Coronary artery (tissue), 2 donors: ENCODE measurements at places on chromosomes 3 and 15.

DNA sequence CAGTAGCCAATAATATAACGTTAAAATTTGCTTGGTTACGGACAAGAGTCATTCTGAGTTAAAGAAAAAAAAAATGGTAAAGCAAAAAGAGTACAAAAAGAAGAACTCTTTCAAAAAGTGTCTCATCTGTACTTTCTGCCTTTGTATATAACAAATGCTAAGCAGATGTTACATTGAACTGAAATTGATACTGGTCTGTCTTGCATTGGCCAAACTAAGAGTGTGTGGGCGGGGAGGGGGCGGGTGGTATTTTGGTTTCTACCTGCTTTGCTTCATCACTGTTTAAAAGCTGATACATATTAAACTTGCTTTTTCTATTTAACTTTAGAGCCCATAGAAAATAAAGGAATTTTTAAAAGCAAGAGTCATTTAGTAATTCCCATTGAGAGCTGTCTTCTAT lies 215.0 kb upstream of the THBS1 start:
- DNase-seq: no peak

- no peak for DNase-seq
Measured at GRCh38 chr15:89349206-89349558, 14.6 kb upstream of the POLG start.

DNA sequence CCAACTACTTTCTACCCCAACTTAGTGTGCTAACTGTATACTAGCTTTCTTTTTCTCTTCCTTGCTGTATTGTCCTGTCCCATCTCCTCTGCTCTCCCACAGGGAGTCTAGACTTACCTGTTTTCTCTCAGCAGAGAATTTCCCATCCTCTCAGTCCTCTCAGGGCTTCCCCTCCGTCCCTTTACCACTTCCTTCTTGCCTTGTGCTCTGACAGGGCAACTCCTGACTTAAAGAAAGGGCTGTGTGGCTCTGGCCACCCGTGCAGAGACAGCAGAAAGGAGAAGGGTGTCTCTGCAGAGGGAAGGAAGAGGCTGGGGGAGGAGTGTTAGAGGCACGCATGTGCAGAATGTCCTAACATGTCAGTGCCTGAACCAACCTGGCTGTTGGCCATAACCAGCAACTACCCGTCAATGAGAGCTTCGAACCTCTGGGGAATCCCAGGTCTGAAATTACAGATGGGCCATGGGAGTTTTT lies at the start of gene GCSAM:
Gene GCSAM (minus strand): TSS at position 274 of the 474 bp plus-strand sequence. CDS start 128 bp downstream, at position 146.
- DNase-seq: no peak

DNA sequence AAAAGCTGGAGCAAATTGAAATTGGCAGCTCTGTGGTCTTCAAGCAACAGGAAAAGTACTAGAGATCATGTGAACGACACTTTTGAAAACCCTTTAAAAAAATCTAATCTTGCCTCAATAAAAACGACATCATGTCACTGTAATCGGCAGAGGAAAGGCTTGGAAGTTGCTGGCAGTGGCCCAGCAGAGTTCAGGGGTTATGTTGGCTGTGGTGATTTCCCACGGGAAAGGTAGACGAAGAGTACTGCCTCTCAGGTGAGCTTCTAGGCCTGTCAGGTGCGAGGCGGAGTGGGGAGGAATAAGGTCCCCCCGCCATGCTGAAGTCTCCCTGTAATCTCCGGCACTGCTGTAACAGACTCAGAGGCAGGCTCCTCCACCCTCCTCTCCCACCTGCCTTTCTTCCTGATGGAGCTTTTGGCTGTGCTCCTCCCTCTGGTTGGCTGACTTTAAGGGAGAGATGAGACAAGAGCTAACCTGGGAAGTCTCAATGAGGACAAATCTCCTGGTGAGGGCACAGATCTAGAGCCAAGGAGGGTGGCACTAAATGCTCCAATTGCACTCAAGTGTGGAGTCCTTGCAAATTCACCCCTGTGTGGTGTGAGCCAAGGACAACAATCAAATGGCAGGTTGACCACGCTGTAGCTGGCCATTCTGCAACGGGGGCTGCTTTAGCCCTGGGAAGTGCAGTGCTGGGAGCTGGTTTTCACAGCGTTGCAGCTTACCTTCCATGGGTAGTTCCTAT lies 18.7 kb upstream of the HES1 start:
- DNase-seq: no peak

DNA sequence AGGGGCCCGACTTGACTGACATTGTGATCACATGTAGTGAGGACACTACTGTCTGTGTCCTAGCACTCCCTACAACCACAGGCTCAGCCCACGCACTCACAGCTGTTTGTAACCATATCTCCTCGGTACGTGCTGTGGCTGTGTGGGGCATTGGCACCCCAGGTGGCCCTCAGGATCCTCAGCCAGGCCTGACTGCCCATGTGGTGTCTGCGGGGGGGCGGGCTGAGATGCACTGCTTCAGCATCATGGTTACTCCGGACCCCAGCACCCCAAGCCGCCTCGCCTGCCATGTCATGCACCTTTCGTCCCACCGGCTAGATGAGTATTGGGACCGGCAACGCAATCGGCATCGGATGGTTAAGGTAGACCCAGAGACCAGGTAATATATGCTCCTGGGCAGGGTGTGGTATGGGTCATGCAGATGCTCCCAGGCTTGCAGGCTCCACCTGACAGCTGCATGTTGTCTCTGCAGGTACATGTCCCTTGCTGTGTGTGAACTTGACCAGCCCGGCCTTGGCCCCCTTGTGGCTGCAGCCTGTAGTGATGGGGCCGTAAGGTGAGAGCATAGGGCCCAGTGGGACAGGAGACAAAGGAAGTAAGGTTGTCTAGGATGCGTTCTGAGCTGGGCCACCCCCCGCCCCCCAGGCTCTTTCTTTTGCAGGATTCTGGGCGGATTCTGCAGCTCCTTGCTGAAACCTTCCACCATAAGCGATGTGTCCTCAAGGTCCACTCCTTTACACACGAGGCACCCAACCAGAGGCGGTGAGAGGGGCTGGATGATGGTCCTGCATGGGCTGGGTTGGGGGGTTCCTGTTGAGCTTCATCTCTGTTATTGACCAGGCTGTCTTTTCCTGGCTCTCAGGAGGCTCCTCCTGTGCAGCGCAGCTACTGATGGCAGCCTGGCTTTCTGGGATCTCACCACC lies 4.4 kb downstream of the DALRD3 start:
- no peak for DNase-seq

DNA sequence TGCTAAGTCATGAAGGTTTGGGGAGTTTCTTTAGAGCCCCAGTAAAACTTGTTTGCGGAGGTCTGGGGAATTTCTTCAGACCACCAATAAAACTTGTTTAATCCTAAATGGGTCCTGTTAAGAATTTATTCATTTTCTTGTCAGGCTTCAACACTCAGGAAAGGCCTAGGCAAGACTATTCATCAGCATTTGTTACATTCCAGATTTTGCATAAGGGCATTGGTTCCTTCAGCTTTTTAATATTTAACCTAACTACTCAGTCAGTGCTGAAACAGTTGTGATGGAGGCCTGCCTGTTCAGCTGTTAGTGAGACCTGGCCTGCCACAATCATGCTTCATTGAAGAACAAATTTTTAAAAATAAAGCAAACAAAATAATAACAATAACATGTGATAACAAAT lies 954.2 kb upstream of the SEMA6D start:
- DNase-seq: no peak

- DNase-seq: no peak
Measured at GRCh38 chr3:106943071-106943470, 434.2 kb upstream of the CCDC54 start.

DNA sequence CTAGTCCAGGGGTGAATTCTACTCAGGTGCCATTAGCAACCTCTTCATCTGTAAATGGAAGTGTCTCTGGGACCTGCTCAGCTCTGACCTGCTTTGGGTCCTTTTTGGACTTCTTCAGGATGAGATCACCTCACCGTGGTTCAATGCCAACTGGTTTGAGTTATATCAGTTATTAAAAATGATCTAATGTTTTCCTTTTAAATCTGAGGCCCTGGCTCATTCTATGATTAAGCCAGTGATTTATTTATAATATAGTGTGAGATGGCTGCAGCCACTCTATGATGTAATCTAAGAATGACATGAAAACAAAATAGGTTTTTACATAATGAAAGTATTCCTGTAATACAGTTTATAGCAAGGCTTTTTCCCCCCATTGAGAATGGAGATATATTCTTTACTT lies 79.4 kb downstream of the LPP start:
- no peak for DNase-seq

GRCh38 chr15:34001536-34001935 lies 33.2 kb downstream of the CHRM5 start:
- no peak for DNase-seq

GRCh38 chr3:111418391-111418790 lies 123.6 kb upstream of the CD96 start:
- DNase-seq: no peak

DNA sequence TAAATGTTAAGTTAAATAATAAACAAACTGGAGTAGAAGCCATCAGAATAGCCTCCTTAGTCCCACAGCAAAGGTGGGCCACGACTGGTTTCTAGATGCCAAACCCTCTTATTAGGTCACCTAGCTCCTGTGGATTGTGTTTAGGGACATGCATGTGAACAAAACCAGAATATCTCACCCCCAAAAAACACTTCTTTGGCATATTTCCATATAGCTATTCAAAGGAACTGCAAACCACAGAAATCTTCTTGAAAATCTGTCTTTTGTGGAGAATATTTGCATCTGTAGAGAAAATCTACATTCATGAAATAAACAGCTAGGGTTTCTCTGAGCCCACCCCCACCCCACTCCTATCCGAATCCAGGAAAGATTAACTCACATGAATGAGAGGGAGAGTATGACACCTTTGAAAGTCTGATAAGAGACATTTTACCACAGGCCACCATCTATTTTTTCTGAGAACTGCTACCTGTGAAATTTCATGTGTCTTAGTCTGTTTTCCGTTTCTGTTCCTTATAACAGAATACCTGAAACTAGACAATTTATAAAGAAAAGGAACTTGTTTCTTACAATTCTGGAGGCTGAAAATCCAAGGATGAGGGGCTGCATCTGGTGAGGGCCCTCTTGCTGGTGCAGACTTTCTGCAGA lies 159.4 kb downstream of the NEK10 start:
- no peak for DNase-seq

GRCh38 chr3:15292765-15293522 lies 39.4 kb downstream of the SH3BP5 start:
- DNase-seq: peak; percentile 97

DNA sequence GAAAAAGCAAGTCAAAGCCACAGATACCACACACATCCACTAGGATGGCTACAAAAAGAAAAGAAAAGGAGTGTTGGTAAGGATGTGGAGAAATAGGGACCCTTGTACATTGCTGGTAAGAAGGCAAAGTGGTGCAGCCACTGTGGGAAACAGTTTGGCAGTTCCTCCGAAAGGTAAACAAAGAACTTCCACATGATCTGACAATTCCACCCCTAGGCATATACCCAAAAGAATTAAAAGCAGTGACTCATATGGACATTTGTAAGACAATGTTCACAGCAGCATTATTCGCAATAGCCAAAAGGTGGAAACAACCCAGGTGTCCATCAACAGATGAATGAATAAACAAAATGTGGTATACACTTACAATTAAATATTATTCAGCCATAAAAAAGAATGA lies 22.2 kb upstream of the GMPPB start:
- DNase-seq: no peak

GRCh38 chr15:70451821-70452653 lies 311.3 kb downstream of the UACA start:
- no peak for DNase-seq

GRCh38 chr15:44137750-44138149 lies 57.3 kb downstream of the FRMD5 start:
- DNase-seq: no peak

DNA sequence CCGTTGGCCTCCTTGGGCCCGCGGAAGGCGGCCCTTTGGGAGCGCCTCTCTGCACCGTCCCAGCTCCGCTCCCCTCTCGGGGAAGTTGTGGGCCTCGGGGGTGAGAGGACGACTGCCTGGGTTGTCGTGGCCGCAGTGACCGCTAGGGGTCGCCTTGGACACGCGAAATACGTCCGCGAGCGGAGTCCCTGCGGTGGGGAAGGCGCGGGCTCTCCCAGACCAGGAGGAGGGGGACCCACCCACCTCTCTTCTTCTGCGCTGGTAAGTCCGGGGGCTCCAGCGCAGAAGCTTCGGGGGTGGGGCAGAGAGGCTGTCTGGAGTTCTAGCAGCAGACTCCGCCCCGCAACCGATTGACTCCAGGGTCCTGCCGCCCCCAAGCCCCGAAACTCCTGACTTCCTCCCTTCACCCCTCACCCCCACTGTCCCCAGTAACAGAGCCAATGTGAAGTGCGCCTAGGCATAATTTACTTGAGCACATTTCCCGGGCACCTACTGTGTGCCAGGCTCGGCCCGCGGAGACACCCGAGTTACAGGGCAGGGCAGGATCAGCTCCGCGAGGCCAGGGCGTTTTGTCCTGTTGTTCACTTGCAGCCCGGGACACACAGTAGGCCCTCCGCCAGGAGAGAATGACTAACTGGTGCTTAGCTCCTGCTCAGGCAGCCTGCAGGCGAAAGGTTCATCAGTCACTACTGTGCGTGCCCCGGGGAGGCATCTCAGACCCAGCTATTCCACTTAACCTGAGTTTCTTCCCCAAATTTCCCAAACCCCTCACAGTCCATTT lies 32.8 kb downstream of the DNASE1L3 start:
- peak; percentile 86 for DNase-seq

DNA sequence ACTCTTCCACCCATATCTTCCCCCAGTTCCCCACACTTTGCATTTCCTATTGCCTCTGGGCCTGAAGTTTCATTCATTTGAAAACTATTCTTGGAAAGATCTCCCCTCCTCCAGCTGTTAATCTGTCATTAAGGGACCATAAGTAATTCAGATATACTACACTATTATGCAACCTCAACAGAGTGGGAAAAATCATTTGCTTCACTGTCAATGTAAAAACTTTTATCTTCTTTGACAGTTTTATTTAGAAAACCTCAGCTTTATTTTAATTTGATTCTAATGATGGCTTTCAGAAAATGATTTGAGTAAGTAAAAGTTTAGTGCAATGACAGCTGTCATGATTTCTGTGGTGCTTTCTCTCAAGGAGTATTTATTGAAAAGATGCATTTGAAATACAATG lies 435.3 kb upstream of the KCNMB2 start:
- DNase-seq: no peak

DNA sequence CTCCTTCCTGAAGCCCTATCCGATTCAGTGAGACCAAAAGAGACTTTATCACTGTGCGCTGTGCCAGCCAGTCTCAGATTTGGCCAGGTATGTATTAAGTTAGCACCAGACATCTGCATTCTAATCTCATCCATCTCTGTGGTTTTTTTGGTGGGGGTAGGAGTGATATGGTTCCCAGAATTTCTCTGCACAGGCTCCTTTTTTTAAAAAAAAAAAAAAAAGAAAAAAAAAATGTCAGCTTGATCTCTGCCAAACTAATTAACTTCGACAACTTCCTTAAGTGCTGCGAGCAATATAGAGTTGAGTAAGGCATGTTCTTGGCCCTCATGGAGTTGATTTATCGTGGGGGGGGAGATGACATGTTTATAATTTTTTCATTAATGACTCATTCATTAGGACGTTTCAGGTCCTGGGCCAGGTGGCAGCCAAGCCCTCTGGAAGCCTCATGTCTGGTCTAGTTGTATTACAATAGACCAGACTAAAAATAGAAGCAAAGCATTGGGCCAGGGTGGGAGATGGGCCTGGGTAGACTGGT lies 12.9 kb downstream of the SLCO3A1 start:
- peak; percentile 40 for DNase-seq

- DNase-seq: no peak
Measured at GRCh38 chr3:161275919-161276318, 54.8 kb downstream of the NMD3 start.

GRCh38 chr3:39460677-39461076 lies 6.8 kb upstream of the MOBP start:
- no peak for DNase-seq

GRCh38 chr3:169286992-169287391 lies 376.5 kb downstream of the MECOM start:
- no peak for DNase-seq

- DNase-seq: no peak
Measured at GRCh38 chr3:113005611-113006010, 14.8 kb downstream of the GTPBP8 start.

GRCh38 chr3:182644013-182644412 lies 149.3 kb upstream of the ATP11B start:
- DNase-seq: no peak
